Tibial nerve (tissue), 4 donors: ENCODE measurements at places on chromosomes 4 and X.
A peak's percentile ranks its signal among the peaks of the same experiment; 100 is the strongest.

DNA sequence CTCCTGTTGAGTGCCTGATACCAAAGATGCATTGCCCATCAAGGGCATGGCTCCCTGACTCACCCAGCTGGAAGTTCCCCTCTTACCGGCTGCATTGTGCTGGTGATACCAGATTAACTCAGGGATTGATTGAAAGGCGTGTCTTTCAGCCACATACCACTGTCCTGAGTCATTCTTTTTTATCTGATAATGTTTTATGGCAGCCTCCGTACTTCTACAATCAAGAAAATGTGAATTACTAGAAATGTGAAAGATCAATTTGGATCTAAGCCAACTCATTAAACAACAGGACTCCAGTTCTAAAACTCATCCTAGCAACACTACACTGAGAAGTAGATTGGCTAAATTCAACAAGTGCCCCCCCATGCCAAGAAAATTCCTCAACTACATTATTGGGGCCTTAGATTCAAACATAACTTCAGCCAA is 40.0 kb downstream of the TXK start:
- DNase-seq: no peak

DNA sequence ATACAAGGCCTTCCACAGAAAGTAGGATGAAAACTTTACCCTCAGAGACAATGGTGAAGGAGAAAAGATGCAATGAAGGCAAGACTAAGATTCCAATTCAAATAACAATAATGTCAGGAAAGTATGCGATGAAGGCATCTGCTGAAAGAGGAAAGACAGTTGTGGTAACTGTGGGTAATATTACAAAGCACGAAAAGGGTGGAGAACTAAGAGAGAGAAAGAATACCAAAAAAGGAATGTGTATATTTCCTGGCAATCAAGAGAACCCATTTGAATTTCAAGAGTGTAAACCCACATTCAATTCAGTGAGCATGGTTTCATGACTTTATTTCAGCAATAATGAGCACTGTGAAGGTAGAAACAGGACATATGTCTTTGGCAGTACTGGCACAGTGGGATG is 225.5 kb downstream of the PALLD start:
- DNase-seq: no peak

DNA sequence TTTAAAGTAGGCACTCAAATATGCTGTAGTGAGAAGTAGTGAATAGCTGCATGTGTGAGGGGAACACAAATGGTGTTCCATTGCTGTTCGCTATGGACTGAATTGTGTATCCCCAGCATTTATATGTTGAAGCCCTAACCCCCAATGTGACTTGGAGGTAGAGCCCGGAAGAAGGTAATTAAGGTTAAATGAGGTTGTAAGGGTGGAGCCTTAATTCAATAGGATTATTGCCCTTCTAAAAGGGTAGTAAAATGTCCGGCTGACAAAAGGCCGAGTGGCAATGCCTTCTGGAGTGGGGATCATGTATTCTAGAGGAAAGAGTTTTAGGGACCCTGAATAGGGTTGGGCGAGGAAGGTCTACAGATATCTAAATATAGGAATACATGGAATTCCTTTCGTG is 168.9 kb upstream of the NUDT10 start:
- no peak for DNase-seq

GRCh38 chrX:13428053-13428786 is 108.4 kb upstream of the ATXN3L start:
- DNase-seq: no peak

GRCh38 chr4:99853999-99854398 is 37.4 kb downstream of the DAPP1 start:
- DNase-seq: no peak

DNA sequence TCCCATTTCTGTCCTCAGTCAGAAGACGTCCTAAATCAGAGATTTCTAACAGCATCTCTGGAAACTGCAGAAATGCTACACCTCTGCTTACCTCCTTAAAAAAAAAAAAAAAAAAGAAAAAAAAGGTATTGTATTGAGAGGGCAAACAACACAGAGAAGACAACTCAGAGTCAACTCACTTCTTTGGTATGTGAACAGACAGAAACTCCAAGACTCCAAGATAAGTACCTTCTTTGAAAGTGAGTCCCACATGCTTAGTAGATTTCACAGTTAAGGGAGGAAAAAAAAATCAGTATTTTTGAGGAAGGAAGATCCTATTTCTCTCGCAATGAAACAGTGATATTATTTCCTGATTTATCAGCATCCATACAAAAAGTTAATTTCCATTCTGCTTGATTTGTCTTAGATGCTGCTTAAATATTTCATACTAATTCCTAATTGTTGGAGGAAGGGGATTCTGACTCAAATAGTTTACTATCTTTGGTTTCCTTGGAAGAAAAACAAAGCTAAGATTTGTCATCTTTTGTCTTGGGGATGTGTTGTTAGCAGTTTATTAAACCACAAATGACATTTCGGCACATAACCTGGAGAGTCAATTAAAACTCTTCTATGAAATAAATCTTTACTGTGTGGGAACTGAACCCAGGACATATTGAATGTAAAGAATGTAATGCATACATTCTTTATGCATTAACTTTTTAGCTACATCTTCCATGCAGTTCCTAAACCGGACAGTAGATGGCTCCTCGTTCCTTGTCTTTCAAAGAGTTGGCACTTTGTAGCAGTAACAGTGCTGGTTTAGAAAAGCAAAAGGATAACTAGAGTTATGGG is 4.7 kb downstream of the RASGEF1B start:
- peak; percentile 94 for DNase-seq

GRCh38 chr4:88107406-88108107 is 50.9 kb downstream of the ABCG2 start:
- no peak for DNase-seq

DNA sequence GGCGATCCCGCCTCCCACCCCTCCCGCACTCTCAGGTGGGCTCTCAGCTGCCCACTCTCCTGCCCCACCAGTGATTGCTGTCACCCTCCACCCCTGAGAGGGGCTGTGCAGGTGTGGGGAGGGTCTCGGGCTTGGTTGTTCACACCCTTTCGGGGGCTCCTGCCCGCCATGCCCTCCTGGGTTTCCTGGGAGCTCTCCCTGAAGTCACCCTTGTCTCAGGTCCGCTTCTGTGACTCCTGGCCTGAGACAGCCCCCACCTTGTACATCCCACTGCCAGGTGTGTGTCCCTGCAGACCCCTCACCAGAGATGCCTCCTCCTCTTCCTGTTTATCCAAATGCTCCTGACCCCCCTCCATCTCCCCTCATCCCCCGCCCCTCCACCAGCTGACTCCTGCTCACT is 37.8 kb downstream of the ADRA2C start:
- no peak for DNase-seq

- no peak for DNase-seq
Measured at GRCh38 chr4:172897046-172897445, 271.6 kb upstream of the GALNT7 start.

- DNase-seq: no peak
Measured at GRCh38 chrX:38045538-38046096, 39.3 kb downstream of the SYTL5 start.

- no peak for DNase-seq
Measured at GRCh38 chrX:107677501-107677901, 49.2 kb downstream of the PRPS1 start.

DNA sequence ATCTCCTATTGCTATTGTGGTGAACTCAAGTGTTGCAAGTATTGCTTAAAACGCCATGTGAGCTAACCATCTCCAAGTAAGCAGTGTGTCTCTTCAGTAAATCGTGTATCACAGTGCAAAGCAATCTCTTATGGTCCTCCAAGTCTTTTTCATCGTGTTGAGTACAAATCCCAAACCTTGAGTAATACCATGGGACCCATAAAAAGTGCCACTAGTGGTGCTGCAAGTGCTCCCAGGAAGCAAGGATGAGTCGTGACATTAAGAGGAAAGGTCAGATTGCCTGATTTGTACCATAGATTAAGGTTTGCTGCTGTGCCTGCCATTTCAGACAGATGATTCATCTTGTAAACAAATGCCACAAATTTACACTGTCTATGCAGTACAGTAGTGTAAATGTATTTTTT is 66.9 kb upstream of the BMPR1B start:
- DNase-seq: no peak

GRCh38 chrX:108097380-108097779 is 5.8 kb downstream of the ATG4A start:
- no peak for DNase-seq

GRCh38 chr4:171876636-171877035 is 63.4 kb downstream of the GALNTL6 start:
- no peak for DNase-seq

DNA sequence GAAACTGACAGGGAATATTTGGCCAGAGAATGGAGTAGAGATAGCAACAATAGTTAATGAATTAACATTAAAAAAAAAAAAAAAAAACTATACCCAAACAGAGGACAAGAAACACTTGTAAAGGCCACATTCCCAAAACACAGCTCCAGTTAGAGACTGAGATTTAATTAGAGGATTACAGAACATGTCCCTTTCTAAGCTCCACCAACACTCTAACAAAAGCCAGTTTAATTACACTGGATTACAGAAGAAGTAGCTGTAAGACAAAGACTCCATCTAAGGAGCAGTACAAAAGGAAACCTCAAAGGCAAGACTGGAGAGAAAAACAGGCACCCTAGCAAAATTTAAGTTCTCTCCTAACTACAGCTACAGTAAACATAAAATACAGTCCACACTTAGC is 1247.7 kb upstream of the AGA start:
- DNase-seq: no peak

- DNase-seq: no peak
Measured at GRCh38 chr4:11474146-11474545, 45.5 kb upstream of the HS3ST1 start.

GRCh38 chrX:1392376-1393068 is 609 bp upstream of the SLC25A6 start:
- peak; percentile 68 for DNase-seq

DNA sequence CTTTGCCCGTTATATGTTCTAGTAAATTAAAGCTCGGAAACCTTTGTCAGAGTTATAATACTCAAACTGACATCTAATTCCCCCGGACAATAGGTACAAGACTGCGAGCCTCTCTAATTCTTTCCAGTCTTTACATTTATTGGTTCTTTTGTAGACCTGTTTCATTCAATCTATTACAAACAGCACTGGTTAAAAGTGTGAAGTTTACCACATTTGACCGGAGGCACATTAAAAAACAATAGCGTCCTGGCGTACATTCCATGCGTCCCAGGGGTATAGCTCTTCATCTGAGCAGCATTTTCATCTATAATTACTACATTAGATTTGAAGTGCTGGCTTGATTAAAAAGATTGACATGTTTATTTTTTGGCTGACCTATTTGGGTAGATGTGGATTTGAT is 49.9 kb upstream of the TENM3 start:
- no peak for DNase-seq
